D721Med (cell line): ENCODE measurements at places on chromosomes 7 and 10.

GRCh38 chr7:149873970-149874643 lies 338 bp downstream of the ATP6V0E2 start:
- no peak for DNase-seq

GRCh38 chr7:133820584-133820983 lies 306.6 kb upstream of the LRGUK start:
- DNase-seq, result no peak

- DNase-seq, result no peak
Measured at GRCh38 chr10:34817054-34817453, 2.0 kb upstream of the PARD3 start.

DNA sequence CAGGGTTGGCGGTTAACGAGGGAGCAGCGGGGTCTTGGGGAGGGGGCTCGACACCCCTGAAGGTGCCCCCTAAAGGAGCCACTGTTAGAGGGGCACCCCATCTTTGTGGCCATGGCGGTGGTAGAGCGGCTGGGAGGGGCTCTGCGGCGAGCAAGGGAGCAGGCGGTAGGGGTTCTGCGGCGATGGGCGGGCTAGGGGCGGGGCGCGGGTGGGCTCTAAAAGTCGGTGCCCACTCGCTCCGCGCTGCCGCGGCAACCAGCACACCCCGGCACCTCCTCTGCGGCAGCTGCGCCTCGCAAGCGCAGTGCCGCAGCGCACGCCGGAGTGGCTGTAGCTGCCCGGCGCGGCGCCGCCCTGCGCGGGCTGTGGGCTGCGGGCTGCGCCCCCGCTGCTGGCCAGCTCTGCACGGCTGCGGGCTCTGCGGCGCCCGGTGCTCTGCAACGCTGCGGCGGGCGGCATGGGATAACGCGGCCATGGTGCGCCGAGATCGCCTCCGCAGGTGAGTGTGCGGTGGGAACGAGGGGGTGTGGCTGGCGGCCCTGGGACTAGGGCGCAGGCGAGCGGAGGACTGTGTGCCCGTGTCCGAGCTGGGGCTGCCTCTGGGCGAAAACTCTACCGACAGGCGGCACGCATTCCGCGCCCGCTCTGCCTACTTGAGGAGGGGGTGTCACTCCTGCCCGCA lies at the start of gene MEST:
TSS of gene MEST (plus strand) at position 245 of the 682 bp plus-strand sequence. CDS start at position 474, 229 bp downstream.
- DNase-seq, result no peak

- DNase-seq, result no peak
Measured at GRCh38 chr7:116797612-116798011, 64.8 kb upstream of the CAPZA2 start.

DNA sequence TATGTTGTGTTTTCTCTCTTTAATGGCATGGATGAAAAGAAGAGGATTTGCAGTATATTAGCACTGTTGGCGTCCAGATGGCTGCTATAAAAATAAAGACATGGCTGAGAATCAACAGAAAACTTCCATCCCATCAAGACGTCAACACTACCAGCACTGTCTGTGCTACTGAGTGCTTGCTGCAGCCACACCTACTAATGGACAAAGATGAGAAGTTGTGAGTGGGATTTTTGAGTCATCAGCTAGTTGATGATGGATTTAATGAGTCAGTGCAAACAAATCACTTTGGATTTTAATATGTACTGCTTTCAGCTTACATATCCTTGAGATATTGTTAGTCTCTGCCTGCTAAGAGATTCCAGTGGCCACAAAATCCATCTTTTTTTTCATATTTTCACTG lies 631.0 kb upstream of the ANKRD30A start:
- no peak for DNase-seq

- no peak for DNase-seq
Measured at GRCh38 chr10:76184647-76185046, 753.2 kb downstream of the LRMDA start.

GRCh38 chr7:22373911-22374310 lies 17.0 kb upstream of the RAPGEF5 start:
- no peak for DNase-seq

DNA sequence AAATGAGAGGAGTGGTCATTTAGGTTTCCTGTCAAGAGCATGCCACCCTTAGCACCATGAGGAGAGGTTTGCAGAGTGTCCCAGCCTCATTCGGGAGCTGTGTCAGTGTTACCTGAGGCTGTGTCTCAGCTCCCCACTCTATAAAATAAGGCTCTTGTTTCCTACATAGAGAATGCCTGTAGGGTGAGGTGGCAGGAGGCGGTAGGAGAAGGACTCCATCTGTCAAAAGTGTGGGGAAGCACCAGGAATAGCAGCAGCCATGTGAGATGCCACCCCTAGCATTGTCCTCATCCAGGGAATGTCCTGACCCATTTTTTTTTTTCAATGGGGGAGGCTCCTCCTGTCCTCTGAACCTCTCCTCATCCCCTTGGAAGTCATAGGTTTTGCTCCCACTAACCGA lies 451.2 kb downstream of the PLXNA4 start:
- no peak for DNase-seq

GRCh38 chr7:158414002-158414401 lies 173.6 kb downstream of the PTPRN2 start:
- DNase-seq, result no peak

DNA sequence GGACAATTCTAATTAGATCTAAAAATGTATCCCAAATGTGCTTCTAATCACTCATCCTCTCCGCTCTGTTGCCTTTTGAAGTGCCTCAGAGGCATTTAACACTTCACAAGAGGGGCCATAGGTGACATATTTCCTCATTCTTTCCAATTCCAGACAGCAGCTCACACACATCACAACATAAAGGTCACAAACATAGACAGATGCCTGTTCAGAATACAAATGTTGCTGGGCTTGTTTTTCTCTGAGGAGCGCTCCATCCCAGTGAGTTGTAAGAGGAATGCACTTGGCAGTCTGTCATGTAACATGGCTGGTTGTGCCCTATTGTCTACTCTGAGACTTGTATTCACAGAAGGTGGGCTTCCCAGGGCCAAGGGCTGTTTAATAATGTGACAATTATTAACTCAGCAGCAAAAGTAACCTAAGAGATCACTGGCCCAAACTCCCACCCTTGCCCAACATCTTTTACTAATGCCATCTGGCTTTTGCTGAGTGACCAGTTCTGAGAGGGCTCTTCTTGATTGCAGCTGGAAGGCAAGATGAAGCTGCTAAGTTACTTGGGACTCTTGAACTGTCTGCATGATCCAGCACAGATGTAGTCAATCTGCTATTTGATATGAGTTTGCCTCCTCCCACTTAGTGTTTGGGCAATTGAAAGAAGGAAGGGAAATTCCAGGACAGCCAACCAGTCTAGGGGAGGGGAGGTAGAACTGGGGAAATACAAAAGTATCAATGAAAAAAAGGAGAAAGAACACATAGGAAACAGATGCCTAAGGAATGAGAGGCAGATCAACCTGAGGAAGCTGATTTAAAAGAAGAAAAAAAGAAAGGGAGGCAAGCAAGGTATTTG lies 13.6 kb downstream of the PON2 start:
- no peak for DNase-seq

DNA sequence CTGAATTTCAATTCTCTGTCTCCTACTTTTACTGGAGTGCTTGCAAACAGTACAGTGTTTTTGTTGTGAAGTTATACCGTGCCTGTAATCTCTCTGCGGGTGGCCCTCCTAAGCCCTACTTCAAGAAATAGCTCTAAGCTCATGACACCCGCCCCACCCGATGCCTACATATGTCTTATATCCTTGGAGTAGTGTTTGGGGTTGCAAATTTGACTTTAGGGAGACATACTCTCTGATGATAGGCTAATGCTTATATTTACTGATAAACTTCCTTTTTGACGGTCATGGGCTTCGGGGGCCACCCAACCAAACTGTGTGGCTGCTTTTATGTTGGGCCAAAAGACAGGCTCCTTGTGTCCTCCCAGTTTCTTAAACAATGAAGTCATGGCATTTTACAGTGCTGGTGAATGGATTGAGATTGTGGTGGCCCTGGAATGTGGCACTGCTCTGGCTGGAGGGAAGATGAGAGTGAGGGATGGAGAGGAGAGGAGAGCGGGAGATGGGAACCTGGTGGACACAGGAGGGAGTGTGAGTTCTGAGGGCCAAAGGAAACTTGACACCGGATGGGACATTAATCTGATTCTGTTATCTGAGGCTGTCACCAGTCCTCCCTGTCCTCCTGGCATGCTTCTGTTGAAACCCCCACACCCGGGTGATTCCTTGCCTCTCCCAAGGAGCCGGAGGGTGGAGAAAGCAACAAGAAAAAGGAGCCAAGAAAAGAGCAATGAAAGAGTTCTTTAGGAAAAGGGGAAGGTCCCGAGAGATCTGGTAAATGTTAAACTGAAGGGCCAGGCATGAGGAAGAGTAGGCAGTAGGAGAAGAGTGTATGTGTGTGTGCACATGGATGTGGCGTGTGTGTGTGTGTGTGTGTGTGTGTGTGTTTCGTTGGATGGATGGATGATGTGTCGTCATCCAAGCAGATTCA lies 113.3 kb downstream of the TCF7L2 start:
- DNase-seq, result no peak

- no peak for DNase-seq
Measured at GRCh38 chr10:7601023-7601656, 65.6 kb downstream of the ITIH5 start.

DNA sequence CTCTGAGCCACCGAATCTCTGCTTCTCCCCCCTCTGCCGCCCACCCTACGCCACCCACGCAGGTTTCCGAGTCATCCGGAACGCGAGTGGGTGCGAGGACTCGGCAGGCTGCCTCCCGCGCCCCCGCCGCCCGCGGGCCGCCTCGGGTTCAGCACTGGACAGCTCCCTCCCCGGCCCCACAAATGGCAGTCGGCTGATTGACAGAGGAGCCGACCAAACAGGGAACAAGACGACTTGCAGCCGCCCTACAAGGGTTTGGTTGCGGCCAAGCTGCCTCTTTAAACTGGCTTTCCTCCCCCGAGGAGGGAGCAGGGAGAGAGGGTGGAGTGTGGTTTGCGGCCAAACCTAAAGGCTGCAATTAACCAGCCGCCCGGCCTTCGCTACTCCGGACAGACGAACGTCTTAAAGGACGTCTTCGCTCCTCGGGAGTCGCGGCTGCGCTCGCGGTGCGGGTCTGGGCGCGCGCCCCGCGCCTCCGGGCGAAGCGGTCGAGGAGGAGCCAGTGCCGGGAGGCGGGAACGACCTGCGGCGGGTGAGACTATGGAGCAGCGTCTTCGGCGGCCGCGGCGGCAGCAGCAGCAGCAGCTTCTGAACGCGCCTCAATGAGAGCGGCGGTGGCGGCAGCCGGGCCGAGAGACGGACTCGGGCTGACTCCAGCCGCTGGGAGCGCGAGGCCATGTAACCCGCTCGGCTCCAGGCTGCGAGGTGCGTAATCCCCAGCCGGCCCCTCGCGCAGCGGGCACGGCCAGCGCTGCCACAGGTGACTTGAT lies at the start of gene GPR158:
TSS of gene GPR158 (plus strand) at position 541 of the 770 bp plus-strand sequence. CDS start 420 bp downstream, outside the sequence.
- DNase-seq, result peak; percentile 66

- no peak for DNase-seq
Measured at GRCh38 chr7:7895754-7896153, 72.8 kb upstream of the GLCCI1 start.

DNA sequence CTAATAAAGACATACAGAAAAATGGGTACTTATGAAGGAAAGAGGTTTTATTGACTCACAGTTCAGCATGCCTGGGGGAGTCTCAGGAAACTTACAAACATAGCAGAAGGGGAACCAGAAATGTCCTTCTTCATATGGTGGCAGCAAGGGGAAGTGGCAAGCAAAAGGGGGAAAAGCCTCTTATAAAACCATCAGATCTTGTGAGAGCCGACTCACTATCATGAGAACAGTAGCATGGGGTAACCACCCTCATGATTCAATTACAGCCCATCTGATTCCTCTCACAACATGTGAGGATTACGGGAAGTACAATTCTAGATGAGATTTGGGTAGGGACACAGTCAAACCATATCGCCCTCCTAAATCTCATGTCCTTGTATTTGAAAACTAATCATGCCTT lies 1305.4 kb upstream of the SORCS1 start:
- DNase-seq, result no peak

DNA sequence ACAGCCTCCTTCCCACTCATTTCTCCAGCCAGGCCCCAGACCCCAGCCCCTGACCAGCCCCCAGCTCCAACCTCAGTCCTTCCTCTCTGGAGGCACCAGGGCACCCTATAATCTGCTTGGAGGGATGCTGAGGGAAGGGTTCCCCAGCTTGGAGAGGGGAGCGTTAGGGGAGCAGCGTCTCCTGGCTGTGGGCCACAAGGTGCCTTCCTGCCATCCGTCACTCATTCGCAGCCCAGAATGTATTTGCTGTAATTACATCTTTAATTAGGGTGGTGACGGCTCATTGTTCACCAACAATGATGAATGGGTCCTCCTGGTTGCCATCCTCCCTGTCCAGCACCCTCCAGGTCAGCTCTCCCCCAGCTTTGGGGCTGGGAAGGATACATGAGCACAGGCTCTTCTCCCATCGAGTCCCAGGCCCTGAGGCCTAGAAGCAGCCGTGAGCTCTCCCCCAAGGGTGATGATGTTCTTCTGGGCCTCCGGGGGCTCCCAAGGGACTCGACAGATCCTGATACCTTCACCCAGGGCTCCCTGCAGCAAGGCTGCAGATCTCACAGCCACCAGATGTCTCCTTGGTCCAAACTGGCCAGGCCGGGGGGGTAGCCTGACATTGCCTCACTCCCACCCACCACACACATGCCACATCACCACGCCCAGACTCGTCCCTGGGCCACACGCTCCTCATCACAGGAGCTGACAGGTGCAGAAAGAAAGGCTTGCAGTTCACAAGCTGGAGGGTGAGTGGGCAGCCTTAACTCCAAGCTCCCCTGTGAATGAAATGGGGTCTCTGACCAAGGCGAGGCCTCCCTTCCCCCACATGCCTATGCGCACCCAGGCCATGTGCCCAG lies 26.8 kb downstream of the POLL start:
- no peak for DNase-seq

DNA sequence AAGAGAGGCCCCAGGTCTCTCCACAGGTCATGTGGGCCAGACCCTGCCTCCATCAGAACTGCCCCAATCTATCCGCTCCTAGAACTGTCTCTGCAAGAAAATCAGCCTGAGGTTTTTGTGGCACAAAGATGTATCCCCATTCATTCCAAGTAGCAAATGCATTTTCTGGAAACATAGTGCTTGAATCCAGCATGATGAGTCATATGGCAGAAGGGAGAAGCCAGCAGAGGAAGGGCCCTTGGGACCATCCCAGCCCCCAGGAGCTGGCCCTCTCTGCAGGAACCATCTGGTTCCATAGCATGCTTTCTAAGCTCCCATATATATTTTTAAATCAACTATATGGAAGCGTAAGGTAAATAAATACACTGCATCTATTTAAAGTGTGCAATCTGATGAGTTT lies 563.2 kb downstream of the GALNT17 start:
- DNase-seq, result no peak

- DNase-seq, result peak; percentile 62
Measured at GRCh38 chr10:79195091-79195923, 126.5 kb downstream of the ZMIZ1 start.

DNA sequence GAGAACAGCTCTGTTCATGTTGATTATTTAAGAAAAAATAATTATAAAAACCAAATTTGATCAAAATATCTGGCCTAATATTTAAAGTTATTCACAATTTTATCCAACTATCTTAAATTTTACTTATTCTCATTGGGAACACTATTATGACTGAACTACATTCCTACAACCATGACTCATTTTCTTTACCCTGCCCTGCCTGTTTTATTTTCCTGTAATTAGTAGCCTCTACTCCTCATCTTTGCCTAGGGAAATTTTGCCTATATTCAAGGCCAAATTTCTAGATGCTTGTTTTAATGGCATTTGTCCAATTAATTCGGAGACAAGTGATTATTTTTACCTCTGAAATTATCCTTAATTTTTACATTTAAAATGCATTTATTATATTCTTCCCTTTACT lies 289.7 kb upstream of the TMEM229A start:
- DNase-seq, result no peak

- DNase-seq, result no peak
Measured at GRCh38 chr10:91043173-91043910, 122.5 kb upstream of the ANKRD1 start.

GRCh38 chr10:98267894-98268693 lies at the start of gene LOXL4:
LOXL4 (minus strand) TSS chr10:98268194; CDS start chr10:98263019, 5,175 bp downstream.
- peak; percentile 78 for DNase-seq

GRCh38 chr10:92542458-92542857 lies 31.4 kb downstream of the IDE start:
- DNase-seq, result no peak
